PC-3 (cell line): ENCODE measurements at places on chromosomes 7 and 10.
A peak's percentile ranks its signal among the peaks of the same experiment; 100 is the strongest.

DNA sequence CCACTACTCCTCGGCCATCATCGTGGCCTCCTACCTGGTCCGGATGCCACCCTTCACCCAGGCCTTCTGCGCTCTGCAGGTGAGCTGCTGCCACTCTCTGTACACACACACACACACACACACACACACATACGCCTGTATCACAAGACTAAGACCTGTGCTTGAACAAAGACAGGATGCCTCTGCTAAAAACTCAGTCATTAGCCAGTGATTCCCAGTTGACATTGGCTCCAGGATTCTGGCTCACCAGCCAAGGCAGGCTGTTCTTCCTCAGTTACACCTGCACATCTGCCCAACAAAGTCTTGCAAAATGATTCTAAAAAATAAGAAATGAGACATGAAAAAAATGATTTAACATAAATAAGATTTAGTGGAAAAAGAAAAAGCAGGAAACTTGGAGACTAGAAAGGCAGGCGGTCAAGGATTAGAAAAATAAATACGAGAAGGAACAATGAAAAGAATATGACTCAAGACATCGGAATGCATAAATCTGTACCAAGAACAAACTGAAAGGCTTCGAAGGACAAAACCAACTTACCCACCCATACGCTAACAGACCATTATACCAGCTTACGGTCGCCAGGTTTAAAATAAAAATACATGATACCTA is 7.4 kb upstream of the LRRC18 start:
- peak; percentile 58 for DNase-seq

DNA sequence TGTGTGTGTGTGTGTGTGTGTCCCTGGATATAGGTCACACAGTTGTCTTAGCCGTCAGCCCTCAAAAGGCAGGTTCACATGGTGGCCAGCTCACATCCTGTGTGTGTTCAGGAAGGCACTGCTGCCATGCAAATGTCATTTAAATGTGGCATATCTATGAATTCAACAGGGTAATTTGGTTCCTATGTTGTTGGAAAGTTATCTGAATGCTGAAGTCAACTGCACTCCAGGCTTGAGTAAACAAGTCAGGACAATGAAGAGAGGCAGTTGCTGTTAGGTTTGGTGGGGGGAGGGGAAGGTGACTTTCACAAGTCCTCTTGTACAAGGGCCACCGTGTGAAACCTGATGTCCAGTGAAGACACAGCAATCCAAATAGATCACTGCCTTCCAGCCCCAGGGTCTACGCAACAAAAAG is 61.1 kb downstream of the PTPRE start:
- no peak for DNase-seq

DNA sequence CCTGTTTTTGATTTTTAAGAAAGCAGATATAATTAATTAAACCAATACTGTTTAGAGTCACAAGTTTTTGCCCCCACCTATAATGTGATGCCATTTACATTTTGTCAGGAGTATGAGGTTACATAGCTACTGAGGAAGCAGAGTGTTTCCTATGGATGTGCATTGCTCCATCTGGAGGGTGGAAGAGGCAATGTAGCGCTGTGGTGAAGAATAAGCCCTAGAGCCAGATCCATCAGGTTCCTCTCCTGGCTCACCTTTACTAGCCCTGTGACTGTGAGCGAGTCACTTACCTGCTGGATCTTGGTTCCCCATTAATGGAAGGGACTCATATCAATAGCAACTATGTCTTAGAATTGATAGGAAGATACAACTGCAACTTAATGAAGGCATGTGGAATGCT is 216.0 kb downstream of the GPAM start:
- DNase-seq: no peak

DNA sequence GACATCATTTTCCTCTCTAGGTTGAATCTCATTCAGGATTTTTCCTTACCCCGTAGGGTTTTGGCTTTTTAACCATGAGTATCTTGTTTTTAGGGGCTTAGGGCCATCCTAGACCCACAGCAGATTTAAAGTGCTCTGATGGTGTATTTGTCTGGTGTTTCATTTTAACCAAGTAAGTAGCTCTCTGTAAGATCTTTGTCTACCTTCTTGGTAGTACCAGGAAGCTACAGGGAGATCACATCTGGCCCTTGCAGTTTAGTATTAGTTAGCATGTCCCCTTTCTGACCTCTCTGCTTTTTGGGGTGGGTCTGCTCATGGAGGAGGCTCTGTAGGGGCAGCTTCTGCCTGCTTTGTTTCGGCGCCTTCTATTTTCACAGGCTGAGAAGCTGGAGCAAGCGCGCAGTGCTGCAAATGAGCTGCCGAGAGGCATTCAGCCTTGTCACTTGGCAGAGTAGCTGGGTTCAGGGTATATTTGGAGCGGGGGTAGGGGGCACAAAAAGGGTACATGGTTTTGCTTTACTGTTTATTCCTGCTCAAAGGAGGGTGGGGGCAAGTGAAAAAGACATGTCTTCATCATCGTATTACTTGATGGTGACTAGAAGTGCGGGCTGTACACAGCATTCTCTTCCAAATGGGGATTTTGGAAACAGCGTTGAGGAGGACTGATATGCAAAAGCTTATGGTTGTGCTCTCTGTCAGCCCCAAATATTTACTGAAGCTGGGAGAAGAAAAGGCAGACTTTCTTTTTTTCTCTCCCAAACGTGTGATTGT is 146.3 kb downstream of the CELF2 start:
- no peak for DNase-seq

DNA sequence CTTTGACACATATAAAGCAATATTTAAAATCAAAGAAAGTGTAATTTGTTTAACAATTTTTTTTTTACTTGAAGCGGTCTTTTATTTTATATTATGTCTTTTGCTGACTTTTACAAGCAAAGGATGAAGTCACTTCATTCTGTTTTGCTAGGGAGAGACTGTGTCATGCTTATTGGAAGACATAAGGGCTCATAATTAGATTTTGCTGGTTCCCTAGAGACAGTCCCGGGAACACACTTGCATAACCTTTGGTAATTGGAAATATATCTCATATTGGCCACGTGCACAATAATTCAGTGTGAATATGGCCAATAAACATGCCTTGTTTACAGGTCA is 448 bp upstream of the NET1 start:
- DNase-seq: no peak

DNA sequence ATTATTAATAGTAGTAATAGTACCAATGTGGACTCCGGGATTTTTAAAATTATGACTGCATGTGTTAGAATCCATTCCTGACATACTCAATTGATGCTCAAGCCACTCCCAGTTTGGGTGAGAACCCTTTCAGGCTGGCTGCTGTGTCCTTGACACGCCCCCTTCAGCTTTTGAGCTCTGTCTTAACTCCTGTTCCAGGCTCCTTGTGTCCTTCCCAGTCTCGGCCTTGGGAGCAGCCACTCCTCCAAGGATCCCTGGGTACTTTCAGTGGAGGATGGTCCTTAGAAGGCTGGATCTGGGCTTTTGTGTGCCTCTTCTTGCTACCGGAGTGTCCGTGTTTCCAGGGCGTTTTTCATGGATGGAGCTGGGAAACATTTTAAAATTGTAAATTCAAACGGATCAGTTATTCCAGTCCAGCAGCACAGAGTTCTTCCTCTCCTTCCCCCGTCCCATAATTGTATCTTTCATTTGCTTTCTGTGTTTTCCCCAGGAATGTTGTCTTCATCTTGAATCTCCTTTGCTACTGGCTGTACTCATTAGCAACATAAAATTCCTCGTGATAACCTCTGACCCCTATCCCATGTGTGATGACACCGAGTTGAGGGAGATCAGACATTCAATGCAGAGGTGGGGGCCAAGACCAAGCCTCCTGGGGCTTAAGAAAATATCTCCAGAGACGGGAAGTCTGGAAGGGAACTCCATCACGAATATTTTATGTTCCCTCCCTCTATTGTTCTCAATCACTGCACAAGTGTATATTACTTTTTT is 40.0 kb upstream of the PFKFB3 start:
- no peak for DNase-seq

- peak; percentile 2 for DNase-seq
These were observed 703 bp upstream of the HILPDA start for GRCh38 chr7:128454808-128455542.

DNA sequence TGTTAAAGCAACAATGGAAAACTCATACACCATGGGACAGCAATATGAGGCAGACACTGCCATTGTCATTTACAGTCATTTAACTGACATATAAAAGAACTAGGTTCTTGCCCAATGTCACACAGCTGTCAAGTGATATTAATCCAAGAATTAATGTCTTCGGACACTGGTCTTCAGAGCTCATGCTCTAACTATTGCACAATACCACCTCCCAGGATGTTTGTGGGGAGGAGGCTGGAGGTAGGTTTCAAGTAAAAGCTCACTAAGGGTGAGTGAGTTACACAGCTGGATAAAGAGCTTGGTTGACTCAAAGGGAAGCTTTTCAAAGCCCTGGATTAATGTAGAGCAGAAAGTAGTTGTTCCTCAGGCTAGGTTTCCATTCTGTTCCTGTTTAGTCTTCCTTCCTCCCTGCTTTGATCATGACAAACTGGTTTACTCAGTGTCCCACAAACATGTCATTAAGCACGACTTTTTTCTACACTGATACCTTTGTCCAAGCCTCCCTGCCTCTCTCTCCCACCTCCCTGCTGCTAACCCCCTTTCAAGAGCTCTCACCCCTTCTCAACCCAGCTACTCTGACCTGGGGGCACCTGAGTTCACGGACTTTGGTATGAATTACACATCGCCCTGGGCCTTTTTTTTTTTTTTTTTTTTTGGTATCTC is 987 bp upstream of the EXOC6 start:
- DNase-seq: peak; percentile 56

GRCh38 chr7:103640031-103640779 is 194.2 kb upstream of the SLC26A5 start:
- peak; percentile 74 for DNase-seq

DNA sequence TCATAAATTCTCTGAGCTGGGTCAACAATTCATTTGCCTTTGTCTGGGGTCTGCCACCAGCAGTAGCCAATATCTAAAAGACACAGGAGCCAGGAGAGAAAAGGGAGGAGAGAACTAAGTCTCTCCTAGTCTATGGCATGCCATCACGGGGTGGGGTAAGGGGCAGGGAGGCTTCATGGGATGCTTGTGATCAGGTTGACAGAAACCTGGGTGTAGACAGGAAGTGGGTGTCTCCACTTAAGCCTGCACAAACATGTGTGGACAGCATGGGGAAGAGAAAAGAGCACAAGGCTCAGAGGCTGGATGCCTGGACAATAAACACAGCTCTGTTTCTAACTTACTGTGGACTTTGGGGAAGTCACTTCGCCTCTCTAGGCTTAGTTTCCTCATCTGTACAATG is 11.5 kb upstream of the C10orf53 start:
- no peak for DNase-seq

DNA sequence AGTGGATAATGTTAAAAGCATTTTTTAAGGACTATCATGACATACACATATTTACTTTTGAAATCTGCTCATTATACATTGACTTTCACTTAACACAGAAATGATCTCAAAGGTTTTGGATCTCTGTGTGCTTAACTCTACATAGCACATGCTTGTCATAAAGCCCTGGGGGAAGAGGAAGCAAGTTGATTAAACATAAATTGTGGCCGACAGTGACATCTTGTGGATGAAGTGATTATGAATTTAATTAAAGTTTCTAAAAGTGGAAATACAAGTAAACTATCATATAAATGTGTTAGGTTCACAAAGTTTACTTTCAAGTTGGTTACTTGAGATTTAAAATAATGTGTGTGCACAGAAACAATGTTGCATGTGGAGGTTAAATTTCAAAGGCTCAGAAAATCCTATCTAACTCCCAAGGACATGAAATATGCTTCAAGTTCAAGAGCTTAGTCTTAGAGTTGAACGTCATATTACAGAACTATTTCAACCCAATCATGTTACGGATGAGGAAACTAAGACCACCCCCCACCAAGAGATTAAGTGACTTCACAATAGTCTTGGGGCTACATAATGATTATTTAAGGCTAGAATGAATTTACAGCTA is 1247.8 kb downstream of the GATA3 start:
- peak; percentile 63 for DNase-seq

- DNase-seq: no peak
These were observed 24.8 kb upstream of the INPP5A start for GRCh38 chr10:132512693-132513345.

DNA sequence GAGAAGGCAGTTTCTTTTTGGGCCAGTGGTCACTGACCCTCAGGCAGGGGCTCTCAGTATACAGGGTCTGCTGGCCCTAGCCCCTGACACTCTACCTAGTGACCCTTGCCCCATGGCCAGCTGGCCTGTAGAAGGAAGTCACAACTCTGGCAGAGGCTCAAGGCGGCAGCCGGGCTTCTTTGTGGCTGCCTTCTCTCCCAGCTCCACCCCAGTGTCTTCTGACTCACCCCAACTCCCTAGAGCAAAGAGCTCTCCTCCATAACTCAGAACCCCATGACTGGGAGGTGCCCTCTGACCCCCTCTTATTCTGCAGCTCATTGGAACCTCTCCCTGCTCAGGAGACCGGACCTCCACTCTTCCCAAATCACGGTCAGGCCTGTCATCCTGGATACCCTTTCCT is 358.2 kb downstream of the FGFR2 start:
- DNase-seq: no peak

- no peak for DNase-seq
These were observed 9.8 kb downstream of the UPP1 start for GRCh38 chr7:48098846-48099245.

DNA sequence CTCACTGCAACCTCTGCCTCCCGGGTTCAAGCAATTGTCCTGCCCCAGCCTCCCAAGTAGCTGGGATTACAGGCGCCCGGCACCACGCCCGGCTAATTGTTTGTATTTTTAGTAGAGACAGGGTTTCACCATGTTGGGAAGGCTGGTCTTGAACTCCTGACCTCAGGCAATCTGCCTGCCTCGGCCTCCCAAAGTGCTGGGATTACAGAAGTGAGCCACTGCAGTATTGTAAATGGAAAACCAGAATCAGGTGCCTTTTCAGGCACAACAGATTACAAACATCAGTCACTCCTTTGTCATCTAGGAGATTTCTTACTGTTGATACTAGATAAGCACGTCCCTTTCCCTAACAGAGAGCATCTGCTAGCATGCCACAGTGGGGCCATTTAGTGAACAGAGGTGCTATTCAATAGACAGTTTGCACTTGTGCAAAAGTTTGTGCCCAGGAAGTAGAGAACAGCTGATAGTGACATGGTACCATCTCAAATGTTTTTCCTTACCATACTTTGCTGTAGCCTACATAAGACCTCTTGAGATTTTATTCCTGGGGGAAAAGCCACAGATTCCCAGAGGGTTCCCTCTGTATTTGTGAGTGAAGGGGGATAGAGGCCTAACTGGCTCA is 24.5 kb upstream of the WAC start:
- DNase-seq: no peak

- DNase-seq: no peak
These were observed 612.6 kb upstream of the FOXK1 start for GRCh38 chr7:4069268-4070095.

- DNase-seq: no peak
These were observed 111.1 kb upstream of the TCF7L2 start for GRCh38 chr10:112838784-112839481.
